ENCODE measurements at places on chromosomes 3 and 15.
A peak's percentile ranks its signal among the peaks of the same experiment; 100 is the strongest.

DNA sequence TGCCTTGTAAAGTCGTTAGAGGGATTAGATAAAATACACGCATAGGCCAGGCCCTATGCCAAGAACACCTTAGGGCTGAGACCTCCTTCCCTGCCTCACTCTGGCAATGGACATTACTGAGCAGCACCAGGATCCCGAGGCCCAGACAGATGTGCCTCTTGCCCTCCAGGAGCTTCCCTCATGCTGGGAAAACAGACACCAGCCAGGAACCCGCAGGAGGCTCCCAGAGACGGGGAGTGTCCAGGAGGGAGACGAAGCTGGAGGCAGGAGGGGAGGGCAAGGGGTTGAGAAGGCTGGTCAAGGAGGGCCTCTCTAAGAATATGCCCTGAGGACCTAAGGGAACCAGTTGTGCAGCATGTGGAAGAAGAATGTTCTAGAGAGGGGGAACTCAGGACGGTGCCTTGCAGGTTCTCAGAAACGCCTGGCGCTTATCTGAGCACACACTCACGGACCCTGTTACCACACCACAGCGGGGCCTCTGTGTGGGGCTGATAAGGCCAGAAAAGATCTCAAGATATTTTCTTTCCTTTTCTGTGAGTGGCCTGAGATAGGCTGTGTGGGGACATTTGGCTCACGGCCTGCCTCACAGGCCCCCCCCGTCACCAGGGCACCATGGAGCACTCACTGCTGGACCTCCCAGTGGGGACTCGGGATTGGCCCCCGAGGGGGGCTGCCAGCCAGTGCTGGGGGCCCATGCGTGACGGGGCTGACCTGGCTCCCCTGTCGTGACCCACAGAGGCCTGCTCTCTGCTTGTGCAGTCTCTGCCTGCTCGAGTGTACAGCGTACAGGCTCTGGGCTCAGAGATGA is 22.0 kb upstream of the CYP11A1 start:
- no peak for DNase-seq

- no peak for DNase-seq
Measured at GRCh38 chr3:12416731-12417130, 67.5 kb upstream of the TSEN2 start.

DNA sequence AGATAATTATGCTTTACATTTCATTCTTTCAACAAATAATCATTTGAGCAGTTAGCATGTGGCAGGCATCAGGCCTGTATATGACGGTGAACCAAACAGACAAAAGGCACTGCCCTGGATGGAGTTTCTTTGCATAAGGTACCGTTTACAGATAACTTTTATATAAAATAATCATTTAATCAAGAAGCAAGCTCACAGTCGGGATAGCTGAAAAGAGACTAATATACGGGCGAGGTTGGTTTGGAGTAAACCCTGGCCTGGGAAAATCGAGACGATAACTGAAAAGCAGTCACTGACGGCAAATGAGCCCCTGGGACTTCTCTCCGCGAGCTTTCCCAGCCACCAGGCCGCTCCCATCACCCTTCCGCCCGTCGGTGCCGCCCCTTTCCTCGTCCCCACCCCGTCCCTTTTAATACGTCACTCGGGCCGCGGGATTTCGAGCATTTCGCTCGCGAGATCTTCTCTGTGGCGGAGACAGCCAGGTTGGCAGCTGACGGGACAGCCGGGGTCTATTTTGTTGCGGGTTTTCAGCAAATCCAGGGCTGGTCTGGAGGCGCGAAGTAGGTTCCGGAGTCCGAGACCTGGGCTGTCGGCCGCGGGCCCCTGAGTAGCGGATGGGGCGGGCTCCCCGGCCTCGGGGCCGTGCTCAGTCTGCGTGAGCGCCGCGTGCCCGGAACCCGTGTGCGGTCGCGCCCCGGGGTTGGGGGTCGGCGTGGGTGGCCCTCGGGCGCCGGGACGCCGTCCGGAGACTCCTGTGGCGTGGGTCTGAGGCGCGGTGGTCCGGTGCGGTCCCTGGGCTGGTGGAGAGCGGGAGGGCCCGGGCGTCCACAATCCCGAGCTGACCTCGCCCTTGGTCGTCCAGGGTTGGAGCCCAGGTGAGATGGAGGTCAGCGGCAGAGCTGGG is at the start of gene NMD3:
Gene NMD3 (plus strand): TSS at position 462 of the 904 bp plus-strand sequence. CDS start 703 bp downstream, outside the sequence.
- DNase-seq = peak; percentile 96

GRCh38 chr3:114212646-114213045 is 24.7 kb downstream of the ZNF80 start:
- no peak for DNase-seq

DNA sequence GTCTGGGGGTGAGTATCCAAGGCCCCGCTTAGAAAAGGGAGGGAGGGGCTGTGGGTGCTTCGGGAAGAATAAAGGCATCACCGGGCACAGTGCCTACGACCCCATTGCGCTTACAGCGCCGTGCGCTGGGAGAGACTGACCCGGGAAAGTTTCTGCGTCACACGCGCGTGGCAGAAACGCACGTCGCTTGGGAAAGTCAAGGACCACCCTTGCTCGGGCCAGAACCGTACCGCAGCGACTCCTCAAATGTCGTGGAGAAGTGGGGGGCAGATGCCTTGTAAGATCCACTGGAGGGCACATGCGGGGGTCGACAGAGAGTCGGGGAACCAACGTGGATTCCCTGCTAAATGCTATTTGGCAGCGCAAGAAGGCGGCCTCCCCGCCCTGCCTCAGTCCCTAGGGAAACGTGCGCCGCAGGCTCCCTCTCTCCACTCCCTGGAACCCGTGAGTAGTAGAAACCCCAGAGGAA is 2.4 kb downstream of the ADAMTS9 start:
- no peak for DNase-seq

- no peak for DNase-seq
Measured at GRCh38 chr15:94066046-94066445, 165.3 kb upstream of the MCTP2 start.

DNA sequence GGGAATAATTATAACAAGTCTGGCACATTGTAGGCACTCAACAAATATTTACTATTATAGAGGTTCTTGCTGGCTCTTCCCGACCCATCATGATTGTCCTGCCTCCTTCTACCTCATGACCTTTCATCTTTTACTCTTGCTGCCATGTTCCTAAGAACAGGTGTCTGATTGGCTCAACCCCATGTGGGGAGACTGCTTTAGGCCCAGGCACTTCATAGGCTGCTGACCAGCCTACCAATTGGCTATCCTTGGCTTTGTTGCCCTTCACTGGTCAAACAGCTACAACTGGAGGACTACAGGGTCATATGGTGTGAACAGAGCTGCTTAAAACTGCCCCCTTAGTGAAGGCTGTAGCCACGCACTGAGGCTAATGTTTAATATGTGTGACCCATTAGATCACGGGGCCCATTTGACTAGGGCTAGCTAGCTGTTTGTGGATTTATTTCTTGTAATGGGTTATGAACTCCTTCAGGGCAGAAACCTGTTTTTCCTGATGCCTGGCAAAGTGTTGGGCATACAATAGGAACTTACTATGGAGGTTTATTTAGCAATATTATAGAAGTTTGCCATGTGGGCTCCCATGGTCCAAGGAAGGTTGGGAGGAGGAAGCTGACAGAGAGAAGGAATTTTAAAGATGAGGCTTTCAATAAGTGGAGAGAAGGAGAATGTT is 239.9 kb upstream of the TBC1D5 start:
- DNase-seq = no peak

DNA sequence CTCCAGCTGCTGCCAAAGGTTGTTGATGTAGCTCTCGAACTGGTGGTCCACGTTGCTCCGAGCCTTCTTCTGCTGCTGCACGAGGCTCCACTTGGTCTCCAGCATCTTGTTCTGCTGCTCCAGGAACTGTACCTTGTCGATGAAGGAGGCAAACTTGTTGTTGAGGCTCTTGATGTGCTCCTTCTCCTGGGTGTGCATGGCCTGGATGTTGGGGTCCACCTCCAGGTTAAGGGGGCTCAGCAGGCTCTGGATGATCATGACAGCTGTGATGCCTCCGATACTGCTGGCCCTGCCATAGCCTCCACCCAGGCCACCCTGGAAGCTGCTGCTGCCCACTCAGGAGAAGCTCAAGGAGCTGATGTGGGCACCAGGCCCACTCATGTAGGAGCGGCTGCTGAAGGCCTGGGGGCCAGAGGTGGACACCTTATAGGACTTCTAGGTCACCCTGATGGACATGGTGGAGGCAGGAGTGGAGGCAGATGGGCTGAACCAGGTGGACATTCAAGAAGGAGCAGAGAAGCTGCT is 14.9 kb upstream of the PSTPIP1 start:
- no peak for DNase-seq

- DNase-seq = peak; percentile 5
Measured at GRCh38 chr15:56732135-56732885, 999 bp downstream of the ZNF280D start.

- no peak for DNase-seq
Measured at GRCh38 chr15:61205346-61205921, 23.7 kb downstream of the RORA start.

DNA sequence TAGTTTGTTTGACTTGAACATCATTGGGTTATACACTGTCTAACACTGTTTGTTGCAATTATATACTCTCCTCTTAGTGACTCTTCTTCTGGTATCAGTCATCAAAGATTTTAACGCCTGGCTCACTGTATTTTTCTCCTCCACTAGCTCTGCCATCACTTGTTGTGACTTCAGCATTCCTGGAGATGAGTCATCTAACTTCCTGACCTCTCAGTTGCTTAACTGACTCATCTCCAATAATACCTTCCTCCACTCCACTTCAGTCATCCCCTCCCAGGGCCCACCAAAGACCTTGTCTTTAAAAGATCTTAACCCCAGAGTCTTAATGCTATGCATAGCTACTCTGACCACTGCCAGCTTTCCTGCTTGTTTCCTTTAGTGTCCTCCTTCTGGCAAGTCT is 28.6 kb upstream of the CLSTN2 start:
- no peak for DNase-seq

DNA sequence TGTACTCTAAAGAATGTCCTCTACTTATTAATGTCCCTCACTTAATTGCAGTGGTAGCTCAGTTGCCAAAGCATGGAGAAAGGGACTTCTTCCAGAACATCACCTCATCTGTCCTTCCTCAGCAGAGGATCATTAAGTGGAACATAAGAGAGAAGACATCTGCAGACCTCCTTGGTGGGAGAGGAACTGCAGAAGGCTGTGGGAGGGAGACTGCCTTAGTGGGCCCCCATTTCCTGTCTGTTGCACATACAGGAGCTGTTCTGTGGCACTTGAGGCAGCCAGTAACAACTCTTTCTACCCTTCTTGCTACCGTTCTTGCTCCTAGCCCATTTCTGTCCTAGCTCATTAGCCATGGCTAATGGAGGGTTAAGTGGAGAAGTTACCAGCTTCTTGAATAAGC is 33.6 kb downstream of the HPS3 start:
- peak; percentile 6 for DNase-seq

DNA sequence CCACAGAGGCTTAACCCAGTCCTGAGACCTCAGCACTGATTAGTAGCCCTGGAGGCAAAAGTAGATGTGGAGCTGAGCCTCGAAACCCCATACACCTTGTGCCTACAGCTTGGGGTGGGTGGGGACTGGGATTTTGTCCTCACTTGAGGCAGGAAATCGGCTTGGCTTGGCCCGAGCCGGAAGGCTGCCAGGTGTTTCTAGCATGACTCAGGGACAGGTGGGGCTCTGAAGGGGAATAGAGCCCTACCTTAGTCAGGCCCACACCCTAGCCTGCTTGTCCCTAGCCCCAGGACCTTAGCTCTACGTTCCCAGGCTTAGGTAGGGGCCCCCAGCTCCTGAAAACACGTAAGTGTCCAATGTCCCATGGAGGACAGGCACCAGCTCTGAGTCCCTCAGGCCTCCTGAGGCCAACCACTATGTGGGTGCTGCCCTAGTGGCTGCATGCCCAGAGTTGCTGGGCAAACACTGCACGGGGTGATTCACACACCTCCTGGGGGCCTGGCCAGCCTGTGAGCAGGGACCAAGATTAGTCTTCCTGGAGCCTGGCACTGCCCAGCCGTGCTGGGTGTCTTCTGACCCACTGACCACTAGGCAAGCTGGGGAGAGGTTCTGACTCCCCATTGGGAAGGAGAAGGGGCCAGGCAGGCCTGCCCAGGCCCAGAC is 3.1 kb downstream of the MST1R start:
- no peak for DNase-seq

DNA sequence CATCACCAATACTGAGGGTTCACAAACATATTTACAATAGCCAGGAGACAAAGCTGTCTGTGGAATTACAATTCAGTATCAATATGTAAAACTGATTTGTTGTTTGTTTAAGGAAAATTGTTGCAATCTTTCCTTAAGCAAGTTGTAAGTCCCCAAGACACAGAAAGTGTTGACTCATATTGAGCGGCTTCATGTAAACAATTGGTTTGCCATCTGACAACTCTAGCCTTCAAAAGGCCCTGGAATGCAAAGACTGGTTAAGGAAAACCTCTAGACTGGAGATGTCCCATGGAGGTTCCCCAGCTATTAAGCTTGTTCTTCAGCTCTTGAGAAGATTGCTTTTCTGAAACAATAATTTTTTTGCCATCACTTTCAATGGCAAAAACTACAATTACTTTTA is 283.7 kb upstream of the PROK2 start:
- DNase-seq = no peak

DNA sequence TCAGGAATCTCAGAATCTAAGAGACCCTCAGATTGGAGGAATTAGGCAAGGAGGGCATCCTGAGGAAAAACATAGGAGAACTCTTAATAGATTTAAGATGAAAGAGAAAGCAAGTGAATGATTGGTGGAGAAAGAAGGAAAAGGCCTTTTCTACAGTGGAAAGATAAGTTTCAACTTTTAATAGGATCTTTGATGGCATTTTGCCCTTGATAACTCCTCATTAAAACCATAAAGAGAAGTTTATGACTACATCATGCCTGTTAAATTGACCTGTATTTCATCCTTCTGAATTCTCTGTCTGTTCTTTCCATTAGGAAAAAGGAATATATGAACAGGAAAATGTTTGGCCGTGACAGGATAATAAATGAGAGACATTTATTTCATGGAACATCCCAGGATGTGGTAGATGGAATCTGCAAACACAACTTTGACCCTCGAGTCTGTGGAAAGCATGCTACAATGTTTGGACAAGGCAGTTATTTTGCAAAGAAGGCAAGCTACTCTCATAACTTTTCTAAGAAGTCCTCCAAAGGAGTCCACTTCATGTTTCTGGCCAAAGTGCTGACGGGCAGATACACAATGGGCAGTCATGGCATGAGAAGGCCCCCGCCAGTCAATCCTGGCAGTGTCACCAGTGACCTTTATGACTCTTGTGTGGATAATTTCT is 30.1 kb downstream of the TIPARP start:
- DNase-seq = no peak

DNA sequence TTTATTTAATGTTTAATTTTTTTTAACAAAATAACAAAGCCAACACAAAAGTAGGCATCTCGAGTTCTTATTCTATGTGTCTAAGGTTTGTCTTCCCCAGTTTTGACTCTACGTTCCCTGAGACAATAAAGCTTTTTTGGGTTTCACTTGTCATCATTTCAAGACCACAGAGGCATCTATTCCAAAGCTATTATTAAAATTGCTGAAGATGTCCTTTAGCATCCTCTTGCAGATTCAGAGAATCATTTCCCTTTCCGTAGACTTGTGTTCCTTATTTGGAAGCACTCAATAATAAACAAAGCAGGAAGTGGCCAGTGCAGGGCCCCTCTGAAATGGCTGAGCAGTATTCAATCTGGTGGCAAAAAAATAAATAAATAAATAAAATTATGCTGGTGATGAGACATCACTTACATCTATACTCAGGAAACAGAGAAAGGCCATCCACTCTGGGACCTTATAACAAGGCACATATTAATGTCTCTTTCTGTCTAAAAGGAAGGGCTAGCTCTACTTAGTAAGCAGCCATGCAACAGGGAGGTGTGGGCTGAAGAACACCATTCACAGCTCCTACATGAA is 362.3 kb downstream of the WDR72 start:
- DNase-seq = no peak

- DNase-seq = no peak
Measured at GRCh38 chr3:123568034-123568433, 16.8 kb downstream of the HACD2 start.

- no peak for DNase-seq
Measured at GRCh38 chr15:76206325-76206976, 104.8 kb downstream of the ETFA start.

Data from activated CD8-positive, alpha-beta T cell treated with anti-CD3 and anti-CD28 coated beads for 36 hours (primary cell).